Gastrocnemius medialis (tissue), 4 donors: ENCODE measurements at places on chromosomes 4 and X. TPM values are rescaled to one million over a fixed set of nuclear protein-coding genes. Genes with fewer than 3 reads are reported as not detected.

Gene RENBP
- total RNA-seq, result 1.8 TPM

- peak overlapping the region; percentile 87 for H3K27ac ChIP-seq
- H3K36me3 ChIP-seq, result no peaks in the 10 kb centered on the region
- H3K4me1 ChIP-seq, result peaks cover 18% of the 10 kb centered on the region
- DNase-seq, result no peak
- H3K4me3 ChIP-seq, result peak overlapping the region; percentile 73
Observed at GRCh38 chr4:52713456-52713937, 37.7 kb downstream of the ERVMER34-1 start.

Gene TRAPPC2
- total RNA-seq, result 1.4 TPM

GRCh38 chr4:81827577-81828202, 356.0 kb upstream of the RASGEF1B start:
- no peak overlapping the region for H3K27ac ChIP-seq
- no peak for DNase-seq
- no peaks in the 10 kb centered on the region for H3K36me3 ChIP-seq
- H3K4me3 ChIP-seq, result no peak overlapping the region
- H3K4me1 ChIP-seq, result no peaks in the 10 kb centered on the region

DNA sequence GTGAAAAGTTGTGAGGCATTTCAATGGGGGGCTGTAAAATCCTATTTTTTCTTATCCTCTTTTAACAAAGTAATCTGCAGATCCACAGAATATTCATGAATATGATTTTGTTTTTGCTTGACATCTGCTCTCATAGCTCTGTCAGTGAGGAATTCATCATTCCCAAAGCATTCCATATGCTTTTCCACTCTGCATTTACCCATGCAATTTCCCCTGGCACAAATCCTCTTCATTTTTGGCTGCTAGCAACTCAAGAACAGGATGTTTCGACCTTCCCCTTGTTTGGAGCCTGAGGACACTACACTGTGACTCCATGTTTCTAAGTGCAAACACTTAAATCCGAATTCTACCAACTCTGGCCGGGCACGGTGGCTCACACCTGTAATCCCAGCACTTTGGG, 48.5 kb downstream of the KLHL15 start:
- H3K4me1 ChIP-seq, result no peaks in the 10 kb centered on the region
- no peak overlapping the region for H3K4me3 ChIP-seq
- no peak for DNase-seq
- no peak overlapping the region for H3K27ac ChIP-seq
- no peaks in the 10 kb centered on the region for H3K27me3 ChIP-seq

GRCh38 chr4:144650311-144651005, 4.5 kb downstream of the HHIP start:
- DNase-seq, result no peak
- peaks cover 31% of the 10 kb centered on the region for H3K27me3 ChIP-seq
- H3K27ac ChIP-seq, result no peak overlapping the region
